Fibroblast of lung (primary cell): ENCODE measurements at places on chromosomes 16 and 17. TPM values are rescaled to one million over a fixed set of nuclear protein-coding genes. Genes with fewer than 3 reads are reported as not detected.

Gene LITAFD
- total RNA-seq: not detected in 2 replicates

GRCh38 chr17:11209906-11210305 is 31.1 kb upstream of the SHISA6 start:
- no peaks in the 10 kb centered on the region for H3K27me3 ChIP-seq
- no peak for DNase-seq
- H3K27ac ChIP-seq: no peak overlapping the region
- H3K36me3 ChIP-seq: no peaks in the 10 kb centered on the region
- H3K4me1 ChIP-seq: no peaks in the 10 kb centered on the region
- no peak overlapping the region for H3K4me3 ChIP-seq

DNA sequence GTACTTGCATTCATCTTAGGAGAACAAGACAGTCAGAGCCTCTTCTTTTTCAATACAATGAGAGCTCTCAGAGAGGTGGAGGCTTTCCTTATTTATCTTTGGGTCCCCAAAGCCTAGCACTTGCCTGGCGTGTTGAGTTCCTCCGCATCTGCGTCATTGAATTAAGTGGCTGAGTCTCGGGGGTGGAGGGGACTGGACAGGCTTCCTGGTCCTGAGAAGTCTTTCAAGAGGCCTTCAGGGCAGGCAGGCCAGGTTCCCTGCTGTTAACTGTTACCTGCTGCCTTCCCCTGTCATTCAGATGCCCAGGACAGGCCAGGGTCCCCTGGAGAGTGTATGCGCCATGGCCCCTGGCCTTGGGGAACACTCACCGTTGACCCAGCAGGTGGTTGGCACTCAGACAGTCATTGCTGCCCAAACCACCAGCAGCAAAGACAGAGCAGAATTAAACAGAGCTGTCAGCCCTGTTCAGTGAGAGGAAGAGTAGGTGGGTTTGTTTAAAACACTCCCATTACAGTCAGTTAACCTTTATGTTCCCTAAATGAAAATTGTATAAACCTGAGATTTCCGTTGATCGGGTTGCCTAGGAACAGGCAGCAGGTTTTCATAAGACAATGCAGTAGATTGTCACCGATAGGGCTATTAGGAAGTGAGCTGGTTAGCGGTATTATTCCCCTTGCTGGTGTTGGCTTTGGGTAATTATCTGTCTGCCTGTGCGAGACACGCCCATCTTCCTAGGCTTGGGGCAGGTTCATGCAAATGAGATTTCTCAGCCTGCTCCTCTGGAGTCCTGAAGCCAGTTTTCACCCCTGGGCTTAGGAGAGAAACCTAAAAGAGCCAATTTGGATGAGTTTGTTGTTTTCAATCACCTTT is 132.7 kb downstream of the CCDC182 start:
- no peak overlapping the region for H3K4me3 ChIP-seq
- H3K36me3 ChIP-seq: no peaks in the 10 kb centered on the region
- no peaks in the 10 kb centered on the region for H3K27me3 ChIP-seq
- H3K4me1 ChIP-seq: no peaks in the 10 kb centered on the region
- no peak for DNase-seq

GRCh38 chr16:7397901-7398300 is 65.3 kb downstream of the RBFOX1 start:
- H3K36me3 ChIP-seq: no peaks in the 10 kb centered on the region
- H3K4me3 ChIP-seq: no peak overlapping the region
- no peaks in the 10 kb centered on the region for H3K27me3 ChIP-seq
- H3K27ac ChIP-seq: no peak overlapping the region
- no peaks in the 10 kb centered on the region for H3K4me1 ChIP-seq
